Mucosa of gallbladder (tissue), 1 donor: ENCODE measurements at places on chromosomes 6 and 20. TPM values are rescaled to one million over a fixed set of nuclear protein-coding genes. Genes with fewer than 3 reads are reported as not detected.

GRCh38 chr6:42428326-42429041, 23.2 kb downstream of the TRERF1 start:
- DNase-seq, result no peak

- no peak for DNase-seq
Observed at GRCh38 chr20:1941226-1941625, 46.0 kb downstream of the SIRPA start.

PACSIN1 gene
- total RNA-seq, result 1.4 TPM

DNA sequence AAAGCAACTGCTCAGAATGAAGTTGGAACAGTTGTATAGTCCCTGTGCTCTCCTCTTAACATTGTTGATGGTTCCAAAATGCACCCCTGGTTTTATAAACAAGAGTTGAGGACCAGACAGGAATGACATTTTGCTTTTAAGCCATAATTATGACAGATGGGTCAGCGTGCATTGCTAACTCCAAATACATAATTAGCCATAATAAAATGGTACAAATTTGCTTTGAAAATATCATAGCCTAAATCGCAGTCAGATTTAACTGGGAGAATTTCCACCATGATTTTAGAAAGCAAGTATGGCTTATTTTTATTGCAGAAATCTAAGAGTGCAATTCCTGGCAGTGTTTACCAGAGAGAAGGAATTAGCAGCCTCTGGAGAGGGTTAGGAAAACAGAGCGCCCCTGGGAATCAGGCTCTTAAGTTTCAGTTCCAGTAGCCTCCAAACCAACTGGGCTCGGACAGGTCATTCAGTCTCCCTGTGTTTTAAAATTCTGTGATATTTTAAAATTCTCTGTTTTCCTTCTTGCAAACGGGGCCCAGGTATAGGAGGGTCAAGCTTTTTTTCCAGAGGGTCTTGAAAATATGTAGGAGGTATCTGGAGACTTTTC, 302.3 kb downstream of the TBC1D7 start:
- no peak for DNase-seq

PAK5 gene
- total RNA-seq, result 12.5 TPM

- DNase-seq, result no peak
Observed at GRCh38 chr6:150752409-150752808, 113.1 kb upstream of the MTHFD1L start.

DNA sequence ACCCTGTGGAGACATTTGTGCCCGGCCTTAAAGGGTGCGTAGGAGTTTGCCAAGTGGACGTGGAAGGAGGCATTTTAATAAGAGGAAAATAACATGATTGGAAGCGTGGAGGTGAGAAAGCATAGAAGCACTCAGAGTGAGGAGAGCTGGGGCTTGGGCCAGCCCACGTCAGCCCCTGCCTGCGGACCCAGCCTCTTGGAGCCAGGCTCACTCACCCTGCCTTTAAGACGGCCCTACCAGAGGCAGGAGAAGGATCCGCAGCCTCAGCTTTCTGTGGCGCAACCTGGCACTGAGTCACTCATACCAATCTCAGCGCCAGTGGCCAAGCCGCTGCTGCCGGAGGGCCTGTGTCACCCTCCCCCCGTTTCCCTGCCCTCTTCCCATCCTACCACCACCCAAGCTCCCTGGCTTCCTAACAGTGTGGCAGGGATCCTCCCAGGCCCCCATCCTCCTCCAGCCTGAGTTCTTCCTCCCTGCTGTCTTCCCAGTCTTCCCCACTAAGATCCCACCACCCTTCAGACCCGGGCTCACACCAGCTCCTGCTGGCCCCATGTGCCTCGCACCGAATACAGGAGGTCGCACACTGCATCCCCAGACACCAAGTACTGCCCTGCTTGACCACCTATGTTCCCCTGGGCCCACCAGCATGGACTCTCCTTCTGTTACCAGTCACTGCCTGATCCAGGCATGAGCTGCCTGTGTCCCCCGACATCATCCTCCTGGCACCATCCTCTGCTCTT, 285.2 kb downstream of the UST start:
- DNase-seq, result no peak

GRCh38 chr6:119495230-119495683, 145.7 kb upstream of the MAN1A1 start:
- peak; percentile 46 for DNase-seq

L3MBTL1 gene
- total RNA-seq, result 23.2 TPM

DNA sequence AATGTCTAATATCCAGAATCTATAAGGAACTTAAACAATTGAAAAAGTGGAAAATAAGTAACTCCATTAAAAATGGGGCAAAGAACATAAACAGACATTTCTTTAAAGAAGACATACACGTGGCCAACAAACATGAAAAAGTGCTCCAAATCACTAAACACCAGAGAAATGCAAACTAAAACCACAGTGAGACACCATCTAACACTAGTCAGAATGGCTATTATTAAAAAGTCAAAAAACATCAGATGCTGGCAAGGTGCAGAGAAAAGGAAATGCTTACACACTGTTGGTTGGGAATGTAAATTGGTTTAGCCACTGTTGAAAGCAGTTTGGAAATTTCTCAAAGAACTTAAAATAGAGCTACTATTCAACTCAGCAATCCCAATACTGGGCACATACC, 169.2 kb upstream of the MANEA start:
- no peak for DNase-seq

ZNF831 gene
- 1.4 TPM for total RNA-seq

GABRR1 gene
- total RNA-seq, result not detected

APOM gene
- total RNA-seq, result 2.2 TPM

ZNF311 gene
- total RNA-seq, result 2.8 TPM

HLA-G gene
- 0.52 TPM for total RNA-seq

FKBP1C gene
- 1.1 TPM for total RNA-seq

SMIM28 gene
- total RNA-seq, result not detected

GABRR2 gene
- total RNA-seq, result 0.92 TPM

- no peak for DNase-seq
Observed at GRCh38 chr6:58073263-58073662, 755.8 kb downstream of the PRIM2 start.

DNA sequence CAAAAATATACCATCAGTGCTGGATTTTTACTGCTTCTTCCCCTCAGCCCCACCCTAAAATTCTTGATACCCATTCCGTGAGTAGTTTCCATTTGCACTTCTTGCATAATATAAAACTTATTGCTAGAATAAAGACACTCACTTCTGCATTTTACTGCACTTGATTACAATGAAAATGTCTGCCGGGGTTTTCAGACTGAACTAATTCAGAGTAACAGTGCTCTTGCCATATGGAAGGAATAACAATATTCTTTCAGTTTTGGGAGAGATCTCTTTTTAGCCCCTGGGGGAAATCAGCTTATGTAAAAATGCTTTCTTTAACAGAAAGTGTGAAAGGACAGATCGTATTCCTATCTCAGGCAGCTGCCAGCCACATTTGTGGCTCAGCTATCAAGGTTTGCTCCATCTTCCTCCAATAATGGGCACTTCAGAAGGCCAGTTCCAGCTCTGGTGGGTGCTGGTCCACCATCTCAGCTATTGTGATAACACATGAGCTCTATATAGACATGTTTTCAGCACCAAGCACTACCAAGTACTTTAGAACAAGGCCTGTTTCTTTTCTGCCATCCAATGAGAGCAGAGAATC, 8.9 kb downstream of the SMLR1 start:
- DNase-seq, result no peak

LHFPL5 gene
- 0.69 TPM for total RNA-seq

PDYN gene
- total RNA-seq, result not detected

DNA sequence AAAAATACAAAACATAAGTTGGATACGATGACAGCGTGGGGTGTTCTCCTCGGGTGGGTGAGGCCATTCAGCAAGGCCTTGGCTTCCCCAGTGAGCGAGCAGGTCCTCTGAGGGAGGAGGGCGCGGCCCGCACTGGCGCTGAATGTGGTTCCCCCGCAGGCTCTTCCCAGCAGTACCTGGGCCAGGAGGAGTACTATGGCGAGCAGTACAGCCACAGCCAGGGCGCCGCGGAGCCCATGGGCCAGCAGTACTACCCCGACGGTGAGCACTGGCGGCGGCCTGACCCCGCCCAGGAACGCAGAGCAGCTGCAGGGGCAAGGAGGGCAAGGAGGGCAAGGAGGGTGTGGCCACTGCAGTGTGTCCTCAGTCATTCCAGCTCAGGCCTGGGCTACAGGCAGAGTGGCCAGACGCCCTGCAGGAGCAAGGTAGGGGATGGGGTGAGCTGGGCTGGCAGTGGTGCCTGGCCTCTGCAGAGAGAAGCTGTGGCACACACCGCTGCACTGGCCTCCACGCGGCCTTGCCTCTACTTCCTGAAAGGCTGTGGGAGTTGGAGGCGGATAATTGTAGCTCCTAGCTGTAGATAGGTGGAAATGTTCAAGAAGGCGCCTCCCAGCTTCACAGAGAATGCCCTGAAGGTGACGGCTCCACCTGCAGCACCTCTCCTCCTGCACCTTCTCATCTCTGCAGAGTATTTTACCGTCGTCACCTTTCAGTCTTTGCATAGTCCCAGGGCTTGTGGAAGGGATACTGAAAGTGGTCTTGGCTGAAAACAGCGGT, 18.7 kb upstream of the MTG2 start:
- no peak for DNase-seq

DNA sequence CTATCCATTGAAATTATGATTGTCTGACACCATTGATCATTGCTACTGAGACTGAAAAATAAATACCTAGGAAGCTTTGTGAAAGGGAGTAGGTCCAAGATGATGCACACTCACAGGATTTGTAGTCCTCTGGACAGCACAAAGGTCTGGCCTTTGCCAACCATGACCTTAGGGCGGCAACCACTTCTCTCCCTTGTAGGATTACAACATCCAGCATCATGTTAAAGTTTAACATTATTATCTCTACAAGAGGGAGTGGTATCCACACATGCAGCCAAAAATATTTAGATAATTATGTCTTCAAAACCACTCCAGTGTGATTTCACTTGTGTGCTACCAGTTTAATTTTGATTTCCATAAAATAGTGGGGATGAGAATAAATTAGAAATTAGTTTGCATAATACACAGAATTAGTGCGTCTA, 51.1 kb upstream of the NHSL1 start:
- DNase-seq, result peak; percentile 16

GRCh38 chr20:49310705-49311104, 32.8 kb upstream of the ZNFX1 start:
- no peak for DNase-seq

DNA sequence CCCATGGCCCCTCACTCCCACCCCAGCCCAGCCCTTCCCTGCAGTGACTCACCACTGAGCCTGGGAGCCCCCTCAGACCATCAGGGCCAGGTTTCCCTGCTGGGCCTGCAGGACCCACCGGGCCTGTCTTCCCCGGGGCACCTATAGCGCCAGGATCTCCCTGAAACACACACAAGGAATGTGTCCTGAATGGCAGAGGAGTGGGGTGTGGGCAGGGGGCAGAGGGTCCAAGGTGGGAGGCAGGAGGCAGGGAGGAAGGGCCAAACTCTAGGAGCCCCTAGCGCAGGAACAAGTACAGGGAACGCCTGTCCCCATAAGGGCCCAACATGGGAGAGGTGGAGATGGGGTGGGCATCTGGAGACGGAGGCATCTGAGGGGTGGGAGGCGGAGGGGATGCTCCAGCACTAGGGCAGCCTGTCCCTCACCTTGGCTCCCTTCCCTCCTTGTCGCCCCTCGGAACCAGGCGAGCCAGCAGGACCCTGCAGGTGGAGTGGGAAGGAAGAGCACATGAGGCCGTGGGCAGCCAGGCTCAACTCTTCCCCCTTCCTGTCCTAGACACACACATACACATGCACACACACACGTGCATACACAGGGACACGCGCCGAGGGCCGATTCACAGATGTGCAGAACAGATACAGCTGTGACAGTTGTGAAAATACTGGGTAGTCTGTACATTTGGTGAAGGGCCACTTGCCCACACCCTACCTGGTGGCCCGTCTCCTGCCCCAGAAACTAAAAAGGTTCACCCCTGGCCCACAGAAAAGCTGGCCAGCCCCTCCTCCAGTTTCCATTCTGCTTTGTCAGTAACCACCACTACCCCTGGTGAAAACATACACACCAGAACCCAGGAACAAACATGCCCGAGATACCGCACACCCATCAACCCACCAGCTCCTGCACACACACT, 24.6 kb downstream of the COL11A2 start:
- DNase-seq, result no peak

PPP1R14C gene
- 0.37 TPM for total RNA-seq

- no peak for DNase-seq
Observed at GRCh38 chr6:14406614-14407331, 289.2 kb downstream of the CD83 start.

DNA sequence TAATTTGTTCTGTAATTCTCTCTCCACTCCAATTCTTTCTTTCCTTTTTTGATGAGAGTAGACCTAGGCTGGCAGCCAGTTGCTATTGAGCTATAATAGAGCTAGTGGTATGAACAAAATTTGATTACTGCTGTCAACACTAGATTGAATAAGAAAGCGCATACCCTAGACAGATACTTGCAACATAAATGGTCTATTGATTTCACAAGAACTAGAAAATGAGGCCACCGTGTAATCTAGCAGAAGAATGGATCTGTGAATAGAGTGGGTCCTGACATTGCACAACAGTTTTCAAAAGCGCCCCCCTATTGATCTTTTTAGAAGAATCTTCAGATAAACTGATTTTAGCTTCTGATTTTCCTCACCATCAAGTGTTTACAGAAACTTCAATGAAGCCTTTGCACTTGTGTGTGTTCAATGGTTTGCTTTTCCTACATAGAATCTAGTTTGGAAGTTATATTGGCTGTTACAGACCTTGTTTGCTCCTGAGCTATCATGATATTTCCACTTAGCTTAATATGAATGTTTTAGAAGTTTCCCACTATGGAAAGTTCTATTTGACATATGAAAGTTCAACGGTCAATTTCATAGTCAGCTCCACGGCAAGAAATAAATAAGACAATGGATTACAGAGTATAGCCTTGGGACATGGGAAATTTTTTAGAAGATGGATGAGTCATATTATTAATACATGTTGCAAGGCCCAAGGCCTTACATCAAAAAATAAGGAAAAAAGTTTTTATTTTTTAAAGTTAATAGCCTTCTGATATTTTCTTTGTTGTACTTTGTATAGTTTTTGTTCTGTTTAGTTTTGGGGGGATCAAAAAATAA, 55.6 kb downstream of the UTRN start:
- DNase-seq, result no peak

DNA sequence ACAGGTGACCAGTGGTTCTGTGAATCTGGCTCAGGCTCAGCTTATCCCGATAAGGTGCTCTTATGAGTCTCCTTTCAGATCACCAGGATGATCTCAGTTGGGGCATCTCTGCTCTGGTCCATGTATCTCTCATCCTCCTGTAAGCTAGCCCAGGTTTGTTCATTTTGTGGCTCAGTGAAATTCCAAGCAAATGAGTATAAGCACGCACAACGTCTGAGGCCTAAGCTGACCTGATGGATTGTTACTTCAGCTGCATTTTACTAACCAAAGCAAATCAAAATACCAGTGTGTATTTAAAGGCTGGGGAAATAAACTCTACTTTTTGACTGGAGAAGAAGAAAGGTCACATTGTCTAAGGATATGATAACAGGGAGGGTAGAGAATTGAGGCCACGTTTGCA, 551.0 kb upstream of the BTBD3 start:
- no peak for DNase-seq
